Left cardiac atrium (tissue), 4 donors: ENCODE measurements at places on chromosomes 6 and 20. TPM values are rescaled to one million over a fixed set of nuclear protein-coding genes. Genes with fewer than 3 reads are reported as not detected.

DNA sequence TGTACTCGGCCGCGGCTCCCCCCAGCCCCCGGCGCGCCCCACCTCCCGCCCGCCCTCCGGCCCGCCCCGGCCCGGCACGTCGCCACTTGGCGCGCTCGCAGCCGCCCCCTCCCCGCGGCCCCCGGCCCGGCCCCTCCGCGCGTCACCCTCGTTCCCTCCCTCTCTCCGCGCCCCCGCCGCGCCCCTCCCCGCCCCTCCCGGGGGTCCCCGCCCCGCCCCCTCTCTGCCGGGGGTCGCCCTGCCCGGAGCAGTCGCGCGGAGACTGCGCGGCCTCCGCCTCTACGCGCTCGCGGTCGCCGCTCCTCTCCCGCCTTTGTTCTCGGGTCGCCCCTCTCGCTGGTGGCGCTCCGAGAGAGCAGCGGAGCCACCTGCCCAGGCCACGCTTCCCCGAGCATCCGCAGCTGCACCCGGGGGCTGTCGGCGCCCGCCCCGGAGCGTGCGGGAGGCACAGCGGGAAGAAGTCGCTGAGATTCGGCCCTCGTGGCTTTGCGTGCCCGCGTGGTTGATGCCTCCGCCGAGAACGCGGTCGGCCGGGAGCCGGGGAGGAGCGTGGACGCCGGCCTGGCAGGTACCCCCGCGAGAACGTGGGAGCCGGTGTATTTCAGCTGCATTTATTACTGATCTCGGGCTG is at the start of gene PHF10:
TSS of gene PHF10 (minus strand) at position 7 of the 631 bp plus-strand sequence. CDS start 569 bp downstream, outside the sequence.
- DNase-seq = peak; percentile 54

DNA sequence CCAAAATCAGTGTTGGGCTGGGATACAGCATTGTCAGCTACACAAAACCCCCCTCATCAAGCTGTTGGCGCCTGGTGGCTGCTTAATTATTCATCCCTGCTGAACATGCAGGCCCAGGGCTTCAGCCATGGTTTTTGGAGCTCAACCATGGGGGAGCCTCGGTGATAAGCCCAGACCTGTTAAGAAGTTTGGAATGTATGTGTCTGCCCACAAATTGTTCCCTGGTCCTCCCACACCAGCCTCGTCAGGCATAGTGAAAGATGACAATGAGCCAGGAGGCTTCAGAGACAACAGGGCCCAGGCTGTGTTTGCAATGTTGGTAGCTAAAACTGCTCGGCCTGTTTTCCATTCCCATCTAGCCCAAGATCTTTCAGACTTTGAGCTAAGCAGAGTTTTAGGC is 34.8 kb upstream of the SIRPA start:
- no peak for DNase-seq

DNA sequence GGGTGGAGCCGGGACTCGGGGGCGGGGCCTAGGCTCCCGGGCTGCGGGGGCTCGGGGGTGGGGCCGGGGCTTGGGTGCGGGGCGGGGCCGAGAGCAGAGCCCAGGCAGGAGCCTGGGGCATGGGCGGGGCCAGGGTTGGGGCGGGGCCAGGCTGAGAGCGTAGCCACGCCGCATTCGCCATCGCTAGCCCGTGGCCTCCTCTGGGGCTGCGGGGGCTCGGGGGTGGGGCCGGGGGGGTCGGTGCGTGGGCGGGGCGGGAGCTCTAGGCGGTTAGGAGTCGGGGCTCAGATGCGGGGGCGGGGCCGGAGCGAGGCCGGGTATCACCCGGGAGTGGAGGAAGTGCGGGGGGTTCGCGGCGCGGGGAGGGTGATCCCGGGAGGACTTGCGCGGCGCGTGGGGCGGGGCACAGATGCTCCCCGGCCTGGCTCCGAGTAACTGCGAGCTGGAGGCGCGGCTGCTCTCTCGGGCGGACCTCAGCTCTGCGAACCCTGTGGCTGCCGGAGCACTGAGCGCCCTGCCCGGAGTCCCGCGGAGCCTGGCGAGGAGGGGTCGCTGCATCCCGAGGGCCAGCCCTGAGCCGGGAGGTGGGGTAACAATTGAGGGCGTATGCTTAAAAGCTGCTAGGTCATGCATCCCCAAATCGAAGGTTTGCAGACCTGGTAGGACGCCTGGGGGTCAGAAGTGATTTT is 434 bp upstream of the ECI2 start:
- DNase-seq = peak; percentile 98

FBXO30 gene
- 10.1 TPM for total RNA-seq

DNA sequence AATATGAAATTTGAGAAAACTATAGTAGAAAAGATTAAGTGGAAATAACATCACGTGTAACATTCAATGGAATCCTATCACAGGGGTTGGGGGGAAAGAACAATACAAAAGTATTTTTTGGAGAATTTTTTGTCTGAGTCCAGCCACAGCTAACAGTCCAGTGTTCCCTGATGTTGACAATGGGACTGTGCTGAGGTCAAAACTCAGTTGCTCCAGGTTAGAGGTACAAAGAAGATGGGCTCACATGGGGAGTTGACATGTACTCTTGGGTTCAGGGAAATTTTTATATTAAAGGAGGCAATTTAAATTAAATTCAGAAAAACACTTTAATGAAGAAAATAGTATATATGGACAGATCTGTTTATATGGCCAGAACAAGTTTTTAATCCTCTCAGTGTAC is 995 bp downstream of the MYCT1 start:
- DNase-seq = no peak

PPP1R16B gene
- 7.7 TPM for total RNA-seq

- no peak for DNase-seq
Observed at GRCh38 chr20:9581509-9581908, 67.1 kb downstream of the LAMP5 start.

DNA sequence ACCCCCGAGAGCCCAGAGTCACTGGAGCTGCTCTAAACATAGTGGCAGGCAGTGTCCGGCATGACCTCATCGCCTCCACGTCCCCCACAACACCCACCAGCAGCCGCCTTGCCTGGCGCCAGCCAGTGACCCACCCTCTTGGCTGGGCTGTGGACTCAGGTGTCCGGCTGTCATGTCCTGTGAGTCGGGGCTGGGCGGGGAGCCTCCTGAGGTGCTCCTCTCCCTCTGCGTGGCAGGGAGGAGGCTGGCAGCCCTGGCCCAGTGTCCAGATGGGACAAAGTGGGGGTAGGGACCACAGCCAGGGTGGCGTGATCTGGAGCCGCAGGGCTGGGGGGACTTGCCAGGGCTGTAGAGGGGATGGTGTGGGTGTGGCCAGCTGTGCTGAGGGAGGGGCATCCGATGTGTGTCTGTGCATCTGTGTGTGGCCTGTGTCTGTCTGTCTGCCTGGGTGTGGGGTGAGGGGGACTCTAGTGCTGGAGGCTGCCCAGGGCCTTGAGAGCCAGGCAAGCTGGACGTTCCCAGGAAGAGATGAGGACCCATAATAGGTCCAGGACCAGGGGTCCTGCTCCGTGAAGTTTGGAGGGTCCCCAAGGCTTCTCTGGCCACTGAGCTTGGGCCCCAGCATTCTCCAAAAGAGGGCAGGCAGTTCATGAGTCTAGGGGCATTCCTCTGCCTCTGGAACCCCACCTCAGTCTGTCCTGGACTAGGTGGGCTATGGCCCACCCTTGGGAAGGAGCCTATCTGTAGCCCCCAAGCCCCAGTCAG is 2.3 kb upstream of the SOX18 start:
- DNase-seq = peak; percentile 87

GRCh38 chr6:163348789-163349680 is 65.5 kb upstream of the QKI start:
- DNase-seq = no peak

- DNase-seq = no peak
Observed at GRCh38 chr20:58019850-58020625, 208.4 kb downstream of the ANKRD60 start.

PMEPA1 gene
- 28.3 TPM for total RNA-seq

GRCh38 chr6:129853996-129854711 is 7.0 kb downstream of the TMEM244 start:
- no peak for DNase-seq

DNA sequence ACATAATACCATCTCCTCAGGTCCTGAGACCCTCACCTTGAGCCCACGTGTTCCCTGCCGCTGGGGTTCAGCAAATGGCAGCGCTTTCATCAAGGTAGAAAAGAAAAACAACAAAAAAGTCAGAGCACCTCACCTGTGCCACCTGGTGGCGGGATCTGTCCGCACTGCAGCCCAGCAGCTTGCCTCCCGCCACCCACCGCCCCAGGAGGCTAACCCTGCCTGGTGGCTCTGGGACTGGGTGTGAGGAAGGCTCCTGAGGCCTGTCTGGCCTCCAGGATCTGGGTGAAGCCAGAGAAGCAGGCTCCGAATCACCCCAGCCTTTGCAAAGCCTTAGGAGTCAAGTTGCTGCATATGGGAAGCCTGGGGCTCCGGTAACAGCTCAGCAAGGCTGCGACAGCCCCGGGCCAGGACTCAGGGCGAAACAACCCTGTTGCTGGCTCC is 270.8 kb downstream of the BMP7 start:
- no peak for DNase-seq

GRCh38 chr6:44172731-44173500 is 14.3 kb downstream of the CAPN11 start:
- DNase-seq = peak; percentile 89

BEND6 gene
- 1.2 TPM for total RNA-seq

DNA sequence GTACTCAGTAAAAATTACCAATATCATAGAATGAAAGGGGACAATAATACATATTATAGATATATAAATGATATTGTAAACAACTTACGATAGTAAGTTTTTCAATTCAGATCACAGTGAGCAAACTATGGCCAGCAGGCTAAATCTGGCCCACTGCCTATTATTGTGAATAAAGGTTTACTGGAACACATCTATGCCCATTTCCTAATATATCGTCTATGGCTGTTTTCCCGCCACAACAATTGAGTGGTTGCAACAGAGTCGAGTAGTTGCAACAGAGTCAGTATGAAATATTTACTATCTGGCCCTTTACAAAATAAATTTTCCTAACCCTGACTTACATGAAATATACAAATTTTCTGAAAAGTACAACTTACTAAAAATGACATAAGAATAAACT is 297.3 kb upstream of the KCNQ5 start:
- no peak for DNase-seq

DNA sequence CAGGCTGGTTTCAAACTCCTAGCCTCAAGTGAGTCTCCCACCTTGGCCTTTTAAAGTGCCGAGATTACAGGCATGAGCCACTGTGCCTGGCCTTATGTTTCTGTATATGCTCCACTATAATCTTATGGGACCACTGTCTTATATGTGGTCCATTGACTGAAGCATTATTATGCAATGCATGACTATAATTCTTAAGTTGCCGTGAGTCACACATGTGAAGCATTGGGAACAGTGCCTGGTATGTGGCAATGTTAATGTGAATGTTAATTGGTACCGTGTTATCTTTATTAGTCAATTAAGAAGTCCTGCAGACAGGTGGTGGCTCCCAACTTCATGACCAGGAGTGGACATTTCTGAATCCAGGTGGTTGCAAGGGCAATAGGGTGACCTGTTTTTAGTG is 14.7 kb upstream of the ASXL1 start:
- no peak for DNase-seq

DNA sequence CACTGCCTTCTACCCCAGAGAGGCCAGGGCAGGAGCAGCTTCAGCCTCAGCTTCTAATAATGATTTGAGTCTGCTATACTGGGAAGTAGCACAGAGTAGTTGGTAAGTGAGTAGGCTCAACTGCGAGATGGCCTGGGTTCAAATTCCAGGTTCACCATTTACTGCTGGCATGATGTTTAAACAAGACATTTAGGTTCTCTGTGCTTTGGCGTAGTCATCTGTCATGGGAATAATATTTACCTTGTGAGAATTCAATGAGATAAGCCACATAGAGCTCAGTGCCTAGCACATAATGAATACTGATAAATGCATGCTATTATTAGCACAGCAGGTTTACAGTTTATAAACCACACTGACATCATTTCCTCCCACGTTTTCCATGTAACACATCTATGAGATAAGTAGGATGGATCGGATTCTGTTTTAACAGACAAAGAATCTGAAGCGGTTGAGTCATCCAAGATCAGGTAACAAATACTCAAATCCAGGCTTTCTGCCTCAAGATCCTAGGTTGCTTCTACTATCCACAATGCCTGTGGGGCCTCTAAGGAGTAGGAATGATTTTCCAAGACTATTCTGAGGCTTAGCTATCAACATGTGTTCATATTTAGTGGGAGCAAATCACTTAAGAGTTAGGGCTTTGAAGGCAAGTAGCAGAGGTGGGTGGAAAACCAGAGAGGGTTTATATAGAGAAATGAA is 72.9 kb upstream of the DTNBP1 start:
- no peak for DNase-seq

CDS2 gene
- 77.7 TPM for total RNA-seq

GRCh38 chr6:17101422-17102257 is at the start of gene STMND1:
STMND1 (plus strand) TSS chr6:17102050; CDS start chr6:17102258, 208 bp downstream.
- DNase-seq = no peak

ISM1 gene
- 1.7 TPM for total RNA-seq

DNA sequence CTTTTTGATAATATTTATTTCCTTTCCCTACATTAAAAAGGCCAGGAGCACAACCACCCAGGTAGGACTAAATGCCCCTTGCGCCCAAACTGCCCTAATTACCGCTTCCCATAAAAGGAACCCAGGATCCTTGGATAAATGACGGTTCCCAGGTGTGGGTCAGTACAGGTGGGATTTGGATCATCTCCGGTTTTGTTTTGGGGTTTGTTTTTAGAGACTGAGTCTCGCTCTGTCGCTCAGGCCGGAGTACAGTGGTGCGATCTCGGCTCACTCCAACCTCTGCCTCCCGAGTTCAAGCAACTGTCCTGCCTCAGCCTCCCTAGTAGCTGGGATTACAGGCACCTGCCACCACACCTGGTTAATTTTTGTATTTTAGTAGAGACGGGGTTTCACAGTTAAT is 28.4 kb downstream of the ZNF217 start:
- DNase-seq = no peak

SIRPB2 gene
- total RNA-seq = 5.4 TPM

DNA sequence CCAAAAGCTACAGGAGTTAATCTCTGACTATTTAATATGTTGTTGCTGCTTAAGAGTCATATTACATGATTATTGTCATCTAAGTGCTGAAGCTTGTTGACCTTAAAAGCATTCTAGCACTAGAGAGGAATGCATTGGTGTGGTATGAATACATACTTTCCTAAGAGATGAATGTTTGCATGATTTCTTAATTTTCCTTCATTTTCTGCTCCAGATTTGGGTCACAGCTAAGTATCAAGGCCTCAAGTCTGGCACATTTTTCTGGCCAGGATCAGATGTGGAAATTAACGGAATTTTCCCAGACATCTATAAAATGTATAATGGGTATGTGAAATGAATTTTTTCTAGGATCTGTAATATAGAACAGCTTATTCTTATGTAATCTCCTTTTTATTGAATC is 53.6 kb downstream of the ENPP1 start:
- DNase-seq = no peak

KCNQ2 gene
- 0.91 TPM for total RNA-seq

DNA sequence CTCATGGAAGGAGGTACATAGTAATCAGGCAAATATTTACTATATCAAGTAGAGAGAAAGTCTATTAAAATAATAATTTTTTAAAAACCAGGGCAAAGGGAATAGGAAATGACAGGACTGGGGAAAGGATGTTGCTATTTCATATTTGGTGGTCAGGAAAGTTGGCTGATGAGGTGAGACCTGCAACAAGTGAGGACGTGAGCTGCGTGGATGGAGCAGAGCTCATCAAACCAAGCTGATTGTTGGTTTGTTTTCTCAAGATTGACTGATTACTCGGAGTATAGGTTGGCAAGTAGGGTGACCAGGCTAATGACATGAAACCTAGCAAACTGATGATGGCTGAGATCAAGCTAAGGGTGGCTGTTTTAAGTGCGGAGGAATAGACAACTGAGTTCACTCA is 6.0 kb downstream of the GJA1 start:
- no peak for DNase-seq

BANF2 gene
- total RNA-seq = not detected

LGSN gene
- not detected for total RNA-seq
